ENCODE measurements at places on chromosomes 7 and 10.

DNA sequence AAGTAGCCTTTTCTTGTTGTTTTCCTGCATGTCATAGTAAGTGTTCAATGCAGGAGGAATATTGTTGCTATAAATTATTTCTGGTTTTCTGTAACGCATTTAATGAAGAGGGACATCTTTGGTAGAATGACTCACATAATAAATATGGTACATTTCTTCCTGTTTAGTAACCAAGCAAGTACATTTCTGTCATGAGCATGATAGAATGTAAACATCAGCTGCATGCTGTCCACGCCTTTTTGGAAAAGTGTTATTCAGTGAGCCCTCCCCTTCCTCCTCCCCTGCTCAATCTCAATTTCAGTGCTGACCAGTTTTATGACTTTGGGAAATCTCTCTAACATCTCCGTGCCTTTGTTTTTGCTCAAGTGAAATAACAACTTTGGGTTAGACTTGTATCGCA lies 664.0 kb downstream of the XPNPEP1 start:
- no peak for DNase-seq

GRCh38 chr10:133072196-133072595 lies 15.5 kb upstream of the ADGRA1 start:
- no peak for DNase-seq

DNA sequence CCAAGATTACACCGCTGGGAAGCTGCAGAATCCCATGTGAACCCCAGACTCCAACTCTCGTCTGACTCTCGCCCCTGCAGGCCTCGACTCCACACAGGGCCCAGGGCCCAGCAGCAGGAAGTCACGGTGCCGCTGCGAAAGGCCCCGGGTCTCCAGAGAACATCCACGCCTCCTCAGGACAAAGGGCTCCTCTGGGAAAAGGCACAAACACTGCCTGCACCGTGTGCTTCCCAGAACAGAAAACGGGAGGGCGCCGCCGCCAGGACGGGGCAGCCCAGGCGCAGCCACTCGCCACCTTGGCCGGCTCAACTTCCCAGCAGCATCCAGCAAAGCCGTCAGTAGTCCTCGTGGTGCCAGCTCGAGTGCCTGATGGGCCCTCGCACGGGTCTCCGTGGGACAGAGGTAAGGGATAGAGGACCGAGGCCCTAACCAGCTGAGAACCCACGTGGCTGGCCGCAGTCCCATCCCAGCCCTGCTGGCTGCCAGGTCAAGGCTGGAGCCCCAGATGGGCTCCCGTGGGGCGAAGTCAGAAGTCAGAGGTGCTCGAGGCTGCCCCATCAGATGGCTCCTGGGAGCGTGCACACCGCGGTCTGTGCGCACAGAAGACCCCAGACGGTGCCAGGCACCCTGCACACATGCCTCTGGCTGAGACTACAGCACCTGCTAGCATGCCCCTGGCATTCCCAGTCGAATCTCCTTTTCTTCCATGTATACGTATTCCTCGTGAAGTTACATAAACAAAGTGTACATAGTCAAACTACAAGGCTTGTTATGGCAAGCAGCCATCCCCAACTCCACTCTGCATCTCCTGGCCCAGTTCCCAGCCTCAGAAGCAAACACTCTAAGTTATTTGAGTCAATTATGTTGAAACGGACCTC lies 60.2 kb downstream of the MAD1L1 start:
- DNase-seq, result no peak

- no peak for DNase-seq
Observed at GRCh38 chr10:28722065-28722803, 44.9 kb downstream of the BAMBI start.

GRCh38 chr10:68406111-68406814 lies 814 bp downstream of the RUFY2 start:
- peak; percentile 38 for DNase-seq

DNA sequence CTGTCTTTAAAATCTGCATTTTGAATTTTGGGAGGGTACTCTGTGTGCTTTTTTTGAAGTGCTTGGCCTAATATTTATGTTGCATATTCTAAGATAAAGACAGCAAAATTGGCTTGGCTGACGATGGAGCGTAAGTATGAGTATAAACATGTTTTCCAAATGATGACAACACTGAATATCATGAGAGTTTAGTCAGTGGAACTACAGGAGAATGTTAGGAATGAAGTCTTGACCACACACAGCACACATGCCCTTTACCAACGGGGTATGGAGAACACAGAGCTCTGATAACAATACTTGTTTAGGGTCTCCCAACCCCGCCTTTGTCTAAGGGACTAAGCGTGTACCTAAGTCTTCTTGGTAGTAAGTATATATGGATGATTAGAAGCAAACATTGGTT lies 253.9 kb upstream of the FZD8 start:
- DNase-seq, result no peak

DNA sequence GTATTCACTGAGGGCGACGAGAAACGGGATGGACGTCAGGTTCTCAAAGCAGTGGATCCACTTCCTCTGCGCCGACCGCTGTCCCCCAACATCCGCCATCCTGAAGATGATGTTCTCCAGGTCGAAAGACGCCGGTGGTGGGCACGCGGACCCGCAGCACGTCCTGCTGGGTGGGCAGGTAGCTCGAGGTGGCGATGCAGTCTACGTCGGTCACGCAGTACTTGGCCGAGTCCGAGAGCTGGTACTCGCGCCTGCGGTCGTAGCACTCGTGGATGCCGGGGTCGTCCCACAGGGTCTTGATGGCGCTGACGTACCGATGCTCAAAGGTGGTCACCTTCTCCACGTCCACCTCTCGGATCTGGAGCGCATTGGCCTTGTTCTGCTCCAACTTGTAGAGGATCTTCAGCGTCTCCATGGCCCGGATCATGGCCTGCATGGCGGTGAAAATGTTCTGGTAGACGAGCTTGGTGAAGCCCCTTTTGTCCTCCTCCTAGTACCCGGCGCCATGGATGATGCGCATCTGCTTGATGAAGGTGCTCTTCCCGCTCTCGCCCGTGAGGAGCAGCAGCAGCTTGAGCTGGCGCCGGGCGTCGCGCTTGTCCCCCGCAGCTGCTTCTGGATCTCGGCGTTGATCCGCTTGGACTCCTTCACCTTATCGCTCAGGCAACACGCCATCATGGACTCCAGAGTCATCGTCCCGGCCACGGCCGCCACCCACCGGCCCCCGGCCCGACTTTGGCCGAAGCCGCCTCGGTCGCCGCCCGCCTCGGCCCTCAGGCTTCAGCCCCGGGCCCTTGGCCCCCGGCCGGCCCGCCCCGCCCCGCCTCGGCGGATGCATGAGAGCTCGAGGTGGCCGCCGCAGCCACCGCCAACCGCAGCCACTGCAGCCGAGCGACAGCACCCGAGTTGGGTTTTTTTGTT lies 122.9 kb upstream of the KCTD7 start:
- DNase-seq, result peak; percentile 66

DNA sequence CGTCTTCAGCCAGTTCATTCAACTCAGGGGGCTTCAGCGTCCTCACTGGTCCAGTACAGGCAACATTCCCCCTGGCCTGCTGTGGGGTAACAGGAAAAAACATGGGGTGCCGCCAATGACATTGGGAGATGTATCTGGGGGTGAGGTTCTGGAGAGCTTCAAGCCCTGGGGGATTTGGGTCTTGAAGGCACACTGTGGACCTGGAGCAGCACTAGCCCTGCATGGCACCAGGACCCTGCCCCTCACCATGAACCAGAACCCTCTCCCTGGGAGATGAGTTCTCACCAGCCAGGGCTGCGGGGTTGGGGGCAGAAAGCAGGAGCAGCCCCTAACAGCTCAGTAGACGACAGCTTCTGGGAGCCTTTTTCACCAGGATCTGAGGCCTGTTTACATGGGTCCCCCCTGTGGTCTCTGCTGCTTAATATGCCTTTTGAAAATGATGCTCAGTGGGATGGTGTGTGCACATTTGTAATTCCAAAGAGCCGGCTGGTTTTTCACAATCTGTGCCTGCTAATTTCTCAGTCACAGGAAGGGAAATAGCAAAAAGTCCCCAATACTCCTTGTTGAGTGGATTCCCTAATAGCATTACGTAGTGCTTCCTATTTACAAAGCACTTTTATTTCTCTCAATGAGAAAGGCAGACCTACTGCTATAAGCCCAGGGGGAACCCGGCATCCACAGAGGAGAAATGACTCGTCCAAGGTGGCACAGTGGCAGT lies 509.5 kb downstream of the RPS24 start:
- no peak for DNase-seq

DNA sequence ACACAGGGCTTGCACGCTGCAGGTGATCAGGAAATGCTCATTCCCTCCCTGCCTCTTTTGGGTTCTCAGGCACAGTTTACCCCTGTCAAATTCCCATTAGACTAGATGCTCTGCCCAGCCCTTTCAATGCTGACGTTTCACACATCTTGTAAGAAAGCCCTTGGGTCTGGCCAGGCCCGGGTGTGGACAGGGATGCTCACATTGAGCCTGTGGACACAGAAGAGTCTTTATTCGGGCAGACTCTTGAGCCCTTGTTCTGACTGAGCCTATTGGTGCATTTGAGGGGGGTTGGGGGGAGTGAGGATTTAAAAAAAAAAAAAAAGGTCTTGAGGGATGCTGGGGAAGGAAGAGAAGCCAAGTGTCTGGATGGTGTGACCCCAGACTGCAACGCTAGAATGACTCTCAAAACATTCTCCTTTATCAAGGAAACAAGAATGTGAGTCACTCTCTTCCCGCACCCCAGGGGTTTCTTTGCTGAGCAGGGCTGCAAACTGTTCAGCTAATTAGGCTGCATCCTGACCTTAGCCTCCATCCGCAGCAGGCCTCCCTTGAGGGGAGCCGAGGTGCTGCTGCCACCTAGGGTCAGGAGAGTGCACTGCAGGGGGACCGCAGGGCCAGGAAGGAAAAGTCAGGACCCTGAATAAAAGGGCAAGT lies 53.6 kb upstream of the TMEM72 start:
- peak; percentile 69 for DNase-seq

DNA sequence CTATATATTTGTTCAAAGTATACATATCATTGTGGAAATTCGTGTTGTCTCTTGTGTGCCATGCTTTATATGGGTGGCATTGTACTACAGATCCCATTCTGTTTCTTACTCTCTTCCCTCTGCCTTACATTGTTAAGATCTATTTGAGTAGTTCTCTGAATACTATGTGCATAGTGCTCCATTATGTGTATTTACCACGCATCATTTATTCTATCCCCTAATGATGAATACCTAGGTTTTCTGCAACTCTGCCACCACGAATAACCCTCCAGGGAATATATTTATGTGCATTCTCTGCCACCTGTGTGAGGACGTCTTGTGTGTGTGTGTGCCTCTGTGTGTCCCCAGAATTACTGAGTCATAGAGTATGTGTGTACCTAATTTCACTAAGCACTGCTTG lies 431.2 kb upstream of the C7orf33 start:
- no peak for DNase-seq

DNA sequence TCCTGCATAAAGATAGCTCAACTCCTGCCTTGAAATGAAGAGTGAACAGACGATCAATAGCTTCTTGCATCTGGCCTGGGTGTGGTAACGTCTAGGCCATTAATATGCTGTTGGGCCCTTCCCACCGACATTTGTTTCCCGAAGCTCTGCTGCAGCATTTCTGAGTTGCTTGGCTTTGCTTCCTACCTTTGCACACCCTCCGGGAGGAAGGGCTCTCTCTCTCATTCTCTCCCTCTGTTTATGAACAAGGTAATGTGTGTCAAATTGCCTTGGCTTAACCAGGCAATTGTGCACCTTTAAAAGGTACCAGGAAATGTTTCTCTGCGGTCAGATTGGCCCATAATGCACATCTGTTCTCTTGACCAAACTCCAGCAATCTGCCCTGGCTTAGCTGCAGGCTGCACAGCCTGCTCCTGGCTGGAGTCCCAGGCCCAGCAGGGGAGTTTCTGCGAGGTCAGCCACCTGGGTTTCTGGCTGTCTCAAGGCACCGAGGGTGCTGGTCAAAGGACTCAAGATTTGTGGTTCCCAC lies 223.7 kb downstream of the SNX10 start:
- DNase-seq, result no peak

DNA sequence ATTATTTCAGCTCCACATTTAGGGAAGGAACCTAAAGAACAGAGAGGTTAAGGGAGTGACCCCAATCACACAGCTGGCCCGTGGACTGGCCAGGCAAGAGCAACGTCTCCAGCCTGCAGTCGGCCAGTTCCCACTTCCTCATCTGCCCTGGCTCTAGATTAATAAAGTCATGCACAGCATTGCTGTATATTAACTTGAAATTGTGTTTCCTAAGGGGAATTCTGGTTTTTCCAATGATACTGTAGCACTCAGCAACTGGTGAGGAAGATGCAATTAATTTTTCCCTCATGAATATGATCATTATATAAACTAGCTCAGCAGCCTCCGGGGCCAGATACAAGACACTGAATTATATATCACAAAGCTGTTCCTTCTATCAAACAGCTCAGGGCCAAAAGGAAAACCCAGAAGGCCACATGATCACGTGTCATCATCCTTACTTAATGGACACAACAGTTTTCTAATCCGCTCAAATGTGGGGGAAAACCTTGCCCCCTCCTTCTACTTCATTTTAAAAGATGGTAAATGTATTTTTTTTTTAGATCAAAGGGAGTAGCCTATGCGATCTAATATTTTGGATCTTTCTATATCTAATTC lies 295.3 kb upstream of the PRKCQ start:
- no peak for DNase-seq

GRCh38 chr7:27936768-27937102 lies 196.8 kb downstream of the TAX1BP1 start:
- no peak for DNase-seq

- no peak for DNase-seq
Observed at GRCh38 chr10:109591601-109592000, 331.7 kb downstream of the XPNPEP1 start.

- no peak for DNase-seq
Observed at GRCh38 chr10:122463466-122464249, 2.3 kb downstream of the HTRA1 start.

DNA sequence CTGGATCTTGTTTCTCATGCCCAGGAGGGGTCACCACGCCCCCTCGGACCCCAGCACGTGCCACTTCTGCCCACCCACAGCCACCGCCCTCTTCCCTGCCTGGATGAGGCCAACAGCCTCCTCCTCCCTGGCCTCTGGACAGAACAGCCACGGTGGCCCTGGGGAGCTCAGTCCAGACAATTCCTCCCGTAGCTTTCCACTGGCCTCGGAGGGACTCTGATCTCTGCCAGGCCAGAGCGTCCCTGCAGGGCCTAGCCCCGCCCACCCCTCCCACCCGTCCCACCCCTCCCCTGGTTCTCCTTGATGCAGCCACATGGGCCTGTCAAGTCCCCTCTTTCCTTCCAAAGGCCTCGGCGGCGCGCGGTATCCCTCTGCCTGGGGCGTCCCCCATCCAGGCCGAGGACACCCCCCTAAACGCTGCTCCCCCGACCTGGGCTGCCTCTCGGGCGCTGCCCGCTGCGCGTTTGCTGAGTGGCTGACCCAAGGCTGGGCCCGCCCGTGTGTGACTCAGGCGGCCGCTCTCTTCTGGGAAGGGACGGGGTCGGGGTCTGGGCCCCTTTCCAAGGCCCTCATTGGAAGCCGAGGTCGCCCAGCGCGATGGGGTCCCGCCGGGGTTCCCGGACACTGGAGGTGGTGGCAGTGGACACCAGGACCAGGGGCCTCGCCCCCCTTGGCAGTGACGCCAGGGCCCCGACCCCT lies 557 bp downstream of the TMEM120A start:
- DNase-seq, result no peak

DNA sequence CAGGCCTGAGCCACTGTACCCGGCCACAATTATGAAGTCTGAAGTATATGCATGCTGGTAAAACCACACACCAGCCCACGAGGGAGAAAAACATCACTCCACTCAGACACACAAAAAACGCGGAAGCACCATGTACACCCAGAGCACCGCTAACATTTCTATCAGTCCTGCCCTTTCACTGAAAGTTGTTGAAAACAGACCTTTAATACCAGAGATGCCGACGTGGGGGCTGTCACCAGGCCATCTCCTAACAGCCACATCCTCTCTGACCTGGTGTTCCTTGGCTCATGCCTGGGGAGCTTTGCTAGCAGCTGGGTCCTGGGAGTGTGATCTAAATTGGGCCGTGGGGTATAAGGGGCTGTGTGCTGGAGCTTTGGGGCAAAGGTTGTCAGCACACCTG lies 49.8 kb downstream of the BAIAP2L1 start:
- DNase-seq, result no peak
